ENCODE measurements at places on chromosomes 11 and 22.

GRCh38 chr11:12164061-12165014 is 53.9 kb downstream of the MICAL2 start:
- DNase-seq: peak; percentile 69

DNA sequence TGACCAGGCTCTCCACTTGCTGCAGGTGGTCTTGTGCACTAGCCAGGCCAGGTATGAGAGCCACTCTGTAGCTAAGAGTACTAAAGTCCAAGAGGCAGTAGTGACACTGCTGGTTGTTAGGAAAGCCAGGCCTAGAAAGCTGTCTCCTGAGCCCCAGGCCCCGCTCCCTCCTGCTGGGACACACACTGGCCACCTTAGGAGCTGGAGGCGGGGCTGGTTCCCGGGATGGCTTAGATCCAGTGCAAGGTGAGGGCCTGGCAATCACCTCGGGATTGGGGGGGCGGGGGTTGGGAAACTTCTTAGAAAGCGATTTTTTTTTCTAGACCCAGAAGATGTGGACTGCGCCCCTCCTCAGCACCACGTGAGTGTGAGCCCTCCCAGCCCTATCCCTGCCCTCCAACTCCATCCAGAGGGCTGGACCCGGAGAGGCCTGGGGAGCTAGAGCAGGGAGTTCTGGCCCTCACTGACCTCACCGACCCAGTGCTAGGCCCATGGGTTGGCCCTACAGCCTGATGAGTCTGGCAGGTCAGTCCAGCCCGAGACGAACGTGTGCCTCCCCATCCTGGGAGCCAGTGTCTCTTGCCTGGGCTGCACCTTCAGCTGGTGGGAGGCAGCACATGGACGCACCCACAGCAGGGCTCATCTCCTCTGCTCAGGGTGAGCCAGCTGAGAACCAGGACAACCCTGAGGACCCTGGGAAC is 18.1 kb downstream of the SLC37A2 start:
- no peak for DNase-seq

DNA sequence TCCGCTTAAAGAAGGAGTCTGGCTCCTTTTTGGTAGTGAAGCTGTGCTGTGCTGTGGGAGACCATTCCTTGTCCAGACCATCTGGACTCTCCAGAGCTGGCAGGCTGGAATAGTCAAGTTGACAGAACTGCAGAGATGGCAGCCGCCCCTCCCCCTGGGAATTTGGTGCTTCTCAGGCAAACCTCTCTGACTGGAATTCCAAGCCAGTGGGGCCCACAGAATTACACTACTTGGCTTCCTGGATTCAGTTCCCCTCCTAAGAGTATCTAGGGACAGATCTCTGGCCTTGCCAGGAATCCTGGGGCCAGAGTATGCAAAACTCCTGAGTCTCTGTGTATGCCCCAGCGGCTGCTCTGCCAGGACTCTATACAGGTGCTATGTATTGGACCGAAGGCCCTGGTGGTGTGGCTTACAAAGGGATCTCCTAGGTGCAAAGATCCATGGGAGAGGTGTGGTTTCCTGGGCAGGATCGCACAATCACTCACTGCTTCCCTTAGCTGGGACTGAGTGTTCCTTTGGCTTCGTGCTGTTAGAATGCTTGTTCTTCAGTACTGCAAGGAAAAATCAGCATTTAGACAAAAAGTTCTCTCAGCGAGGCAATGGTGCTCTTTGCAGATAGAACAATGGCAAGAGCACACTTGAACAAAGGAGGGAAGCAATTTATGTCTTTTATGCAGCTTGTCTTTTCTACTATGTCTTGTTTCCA is 86.8 kb downstream of the PRMT3 start:
- DNase-seq: no peak

DNA sequence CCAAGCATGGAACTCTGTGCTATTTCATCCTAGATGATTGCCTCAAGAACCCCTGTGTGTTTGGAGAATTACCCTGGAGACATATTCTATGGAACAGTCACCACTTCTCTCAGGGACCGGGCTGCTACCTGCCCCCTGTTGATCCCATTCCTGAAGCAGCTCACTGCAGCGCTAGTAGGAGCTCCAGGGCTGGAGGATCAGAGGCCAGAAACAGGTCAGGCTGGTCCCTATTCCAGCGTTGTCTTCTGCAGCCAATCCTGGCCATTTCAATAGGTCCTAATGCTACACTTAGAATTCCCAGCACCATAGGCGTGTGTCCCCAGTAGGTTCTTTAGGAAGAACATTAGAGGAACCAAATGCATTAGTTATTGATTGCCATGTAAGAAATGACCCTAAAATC is 48.9 kb downstream of the BTG4 start:
- DNase-seq: no peak

GRCh38 chr11:12161137-12161536 is 50.7 kb downstream of the MICAL2 start:
- no peak for DNase-seq

DNA sequence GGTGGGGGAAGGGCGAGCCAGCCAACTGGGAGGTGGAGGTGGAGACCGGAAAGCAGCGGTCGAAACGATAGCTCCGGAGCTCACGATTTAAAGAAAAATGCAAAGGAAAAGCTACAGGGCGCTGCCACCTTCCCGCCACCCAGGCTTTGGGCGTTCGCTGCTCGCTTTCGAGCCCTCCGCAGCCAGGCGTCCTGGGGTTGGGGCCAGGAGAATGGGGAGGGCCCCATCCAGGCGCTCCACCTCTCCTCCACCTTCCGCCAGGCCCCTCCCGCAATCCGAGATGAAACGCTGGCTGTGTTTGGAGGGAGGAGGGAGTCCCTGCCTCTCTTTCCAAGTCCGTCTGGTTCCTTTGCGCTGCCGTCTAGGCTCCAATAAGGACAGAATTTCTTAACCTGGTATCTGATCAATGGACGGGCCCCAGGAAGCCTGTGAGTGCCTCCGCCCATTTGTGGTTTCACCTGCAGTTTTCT is 483 bp upstream of the ABTB2 start:
- peak; percentile 86 for DNase-seq

GRCh38 chr11:27158456-27159334 is 118.1 kb downstream of the BBOX1 start:
- peak; percentile 66 for DNase-seq

GRCh38 chr22:22737590-22737989 is 93.2 kb downstream of the GGTLC2 start:
- no peak for DNase-seq

GRCh38 chr22:36743011-36743410 is 32.9 kb downstream of the IFT27 start:
- DNase-seq: no peak

- DNase-seq: no peak
These were observed 26.3 kb downstream of the RPS6KA4 start for GRCh38 chr11:64384981-64385944.

DNA sequence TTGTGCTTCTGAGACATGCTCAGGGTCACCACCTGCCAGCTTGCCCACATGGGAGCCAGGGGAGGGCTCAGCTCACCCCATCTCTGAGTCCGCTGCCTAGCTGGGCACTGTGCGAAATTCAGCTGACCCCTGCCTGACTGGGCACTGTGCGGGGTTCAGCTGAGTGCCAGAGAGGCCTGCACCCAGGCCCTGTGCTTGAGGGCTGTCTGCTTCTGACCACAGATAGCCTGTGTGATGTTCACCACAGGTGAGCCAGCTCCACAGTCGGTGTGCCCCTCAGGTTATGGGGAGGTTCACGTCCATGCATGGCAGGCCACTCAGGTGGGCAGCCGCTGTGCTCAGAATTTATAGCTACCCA is 84.5 kb upstream of the SUSD2 start:
- no peak for DNase-seq

- no peak for DNase-seq
These were observed 1512.0 kb downstream of the BRD1 start for GRCh38 chr22:48315439-48316256.

DNA sequence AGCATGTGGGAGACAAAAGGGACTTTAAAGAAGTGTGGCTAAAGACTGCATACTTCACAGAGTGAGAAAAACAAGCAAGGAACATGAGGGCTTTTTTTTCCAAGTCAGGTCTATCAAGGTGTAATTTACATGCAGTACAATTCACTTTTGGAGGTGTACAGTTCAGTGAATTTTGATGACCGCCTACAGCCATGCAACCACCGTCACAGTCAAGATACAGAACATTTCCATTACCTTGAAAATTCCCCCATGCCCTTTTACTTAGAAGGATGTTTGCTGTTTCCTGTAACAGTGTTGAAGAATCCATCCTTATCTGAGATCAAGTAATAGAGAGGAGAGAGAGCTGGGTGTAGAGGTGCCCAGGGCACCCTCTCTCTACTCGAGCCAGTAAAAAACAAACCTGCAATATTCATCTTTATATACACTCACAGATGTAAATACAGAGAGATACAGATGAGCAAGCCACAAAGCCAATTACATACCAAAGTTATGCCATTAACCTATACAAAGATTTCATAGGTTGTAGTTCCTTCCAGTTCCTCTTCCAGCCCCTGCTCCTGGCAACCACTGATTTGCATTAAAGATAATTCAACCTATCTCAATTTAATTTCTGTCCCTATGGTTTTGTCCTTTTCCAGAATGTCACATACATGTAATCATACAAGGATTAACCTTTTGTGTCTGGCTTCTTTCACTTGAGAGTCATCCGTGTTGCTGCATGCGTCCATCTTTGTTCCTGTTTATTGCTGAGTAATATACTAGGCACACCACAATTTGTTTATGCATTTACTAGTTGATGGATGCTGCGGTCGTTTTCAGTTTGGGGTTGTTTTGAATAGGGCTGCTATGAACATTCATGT is 35.0 kb upstream of the RASD2 start:
- no peak for DNase-seq

- DNase-seq: peak; percentile 17
These were observed 388 bp downstream of the TMEM121B start for GRCh38 chr22:17120711-17121232.

- DNase-seq: no peak
These were observed 35.8 kb upstream of the HSD17B12 start for GRCh38 chr11:43644621-43645299.

DNA sequence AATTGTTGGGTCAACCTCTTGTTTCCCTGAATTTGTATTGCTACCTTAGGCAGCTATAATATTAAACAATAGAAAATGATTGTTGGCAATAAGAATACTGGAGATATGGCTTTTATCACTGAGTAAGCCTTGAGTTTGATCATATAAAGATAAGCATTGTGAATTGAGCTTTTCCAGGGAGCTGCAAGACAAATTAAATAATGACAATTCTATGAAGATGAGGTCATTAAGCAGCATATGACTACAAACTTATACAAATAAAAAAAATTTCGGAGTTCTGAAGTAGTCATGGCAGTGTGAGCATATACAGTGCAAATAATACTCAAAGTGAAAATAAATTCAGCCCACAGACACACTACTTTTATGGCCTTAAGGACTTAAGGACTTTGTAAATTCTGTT is 161.1 kb upstream of the ANO5 start:
- no peak for DNase-seq

DNA sequence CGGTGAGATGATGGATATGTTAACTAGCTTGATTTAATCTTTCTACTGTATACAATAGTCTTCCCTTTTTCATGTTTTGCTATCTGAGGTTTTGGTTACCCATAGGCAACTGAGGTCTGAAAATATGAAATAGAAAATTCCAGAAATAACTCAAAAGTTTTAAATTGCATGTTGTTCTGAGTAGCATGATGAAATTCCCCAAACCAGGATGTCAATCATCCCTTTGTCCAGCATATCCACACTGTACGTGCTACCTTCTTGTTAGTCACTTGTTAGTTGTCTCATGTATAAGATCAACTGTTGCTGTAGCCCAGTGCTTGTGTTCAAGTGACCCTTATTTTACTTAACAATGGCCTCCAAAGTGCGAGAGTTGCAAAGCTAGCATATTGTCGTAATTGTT is 21.2 kb upstream of the OR10W1 start:
- no peak for DNase-seq

- no peak for DNase-seq
These were observed 143.6 kb upstream of the POU2AF2 start for GRCh38 chr11:111101881-111102280.

GRCh38 chr22:27309697-27310096 is 491.9 kb downstream of the MN1 start:
- no peak for DNase-seq

- no peak for DNase-seq
These were observed 14.5 kb upstream of the MRTFA start for GRCh38 chr22:40651057-40651456.

- no peak for DNase-seq
These were observed 5.4 kb downstream of the PAX6 start for GRCh38 chr11:31805629-31806185.

DNA sequence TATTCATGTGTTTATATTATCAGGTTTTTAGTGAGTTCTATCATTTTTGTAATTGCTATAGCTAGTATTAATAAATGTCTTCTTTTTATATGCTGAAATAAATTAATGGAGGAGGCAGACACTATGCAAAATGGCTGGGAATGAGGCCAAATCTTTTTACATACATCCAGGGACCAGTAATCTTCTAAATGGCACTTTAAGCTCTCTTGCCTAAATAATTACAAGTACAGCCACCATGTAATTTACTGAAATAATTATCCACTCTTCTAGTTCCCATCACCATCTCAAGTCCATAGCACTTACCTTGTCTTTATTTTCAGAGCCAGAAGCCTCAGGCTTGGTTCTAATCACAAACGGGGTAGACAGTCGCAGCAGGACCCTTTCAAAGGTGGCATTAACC is 79.1 kb downstream of the GUCY1A2 start:
- no peak for DNase-seq

DNA sequence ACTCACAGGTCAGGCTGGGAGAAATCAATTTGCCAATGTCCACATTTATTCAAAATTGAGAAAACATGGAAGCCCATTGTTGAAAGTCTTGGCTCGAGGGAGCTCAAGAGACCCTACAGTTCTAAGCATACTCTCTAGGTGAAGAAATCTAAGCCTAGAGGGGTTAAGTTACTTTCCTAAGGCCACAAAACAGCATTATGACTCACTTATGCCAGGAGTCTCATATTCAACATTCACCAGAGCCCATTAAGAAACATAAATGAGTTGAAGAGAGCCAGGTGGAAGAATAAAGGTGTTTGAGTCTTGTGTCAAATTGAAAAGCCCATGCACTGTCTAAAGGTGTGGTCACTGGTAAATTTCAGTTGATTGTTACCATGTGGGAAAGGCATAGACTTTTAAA is 108.1 kb downstream of the INSC start:
- no peak for DNase-seq

DNA sequence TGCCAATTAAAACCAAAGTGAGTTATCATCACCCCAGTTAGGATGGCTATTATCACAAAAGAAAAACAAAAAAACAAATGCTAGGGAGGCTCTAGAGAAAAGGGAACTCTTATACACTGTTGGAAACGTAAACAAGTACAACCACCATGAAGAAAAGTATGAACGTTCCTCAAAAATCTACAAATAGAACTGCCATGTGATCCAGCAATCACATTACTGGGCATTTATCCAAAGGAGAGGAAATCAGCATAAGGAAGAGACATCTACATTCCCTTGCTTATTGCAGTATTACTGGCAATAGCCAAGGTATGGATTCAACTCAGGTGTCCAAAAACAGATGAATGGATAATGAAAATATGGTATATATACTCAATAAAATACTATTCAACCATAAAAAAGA is 1145.1 kb downstream of the LRRC4C start:
- no peak for DNase-seq

GRCh38 chr11:121199516-121199915 is 93.1 kb upstream of the SC5D start:
- DNase-seq: no peak

GRCh38 chr22:38086942-38087341 is 3.0 kb upstream of the SLC16A8 start:
- no peak for DNase-seq
